ENCODE measurements at places on chromosomes 16 and 17.

- ATAC-seq, result no peak
- no peaks in the 10 kb centered on the region for H3K4me1 ChIP-seq
- H3K4me3 ChIP-seq, result no peak overlapping the region
- no peak overlapping the region for H3K27ac ChIP-seq
- H3K27me3 ChIP-seq, result peaks cover 21% of the 10 kb centered on the region
- H3K36me3 ChIP-seq, result no peaks in the 10 kb centered on the region
These were observed 23.9 kb downstream of the LGALS9 start for GRCh38 chr17:27654654-27655524.

DNA sequence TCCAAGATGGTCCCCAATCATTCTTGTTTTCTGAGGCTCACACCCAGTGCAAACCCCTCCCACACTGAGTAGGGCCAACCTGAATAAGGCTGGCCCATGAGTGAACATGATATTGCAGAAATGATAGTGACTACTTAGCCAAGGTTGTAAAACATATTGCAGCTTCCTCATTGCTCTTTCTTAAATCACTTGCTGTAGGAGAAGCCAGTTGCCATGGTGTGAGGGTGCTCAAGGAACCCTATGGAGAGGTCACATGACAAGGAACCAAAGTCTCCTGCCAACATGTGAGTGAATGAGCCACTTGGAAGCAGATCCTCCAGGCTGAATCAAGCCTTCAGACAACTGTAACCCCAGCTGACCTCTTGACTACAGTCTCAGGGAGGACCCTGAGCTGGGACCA lies 191.4 kb downstream of the RGS9 start:
- H3K27me3 ChIP-seq, result peaks cover 5% of the 10 kb centered on the region
- no peak overlapping the region for H3K27ac ChIP-seq
- no peaks in the 10 kb centered on the region for H3K36me3 ChIP-seq
- H3K4me3 ChIP-seq, result no peak overlapping the region
- no peak for ATAC-seq
- no peaks in the 10 kb centered on the region for H3K4me1 ChIP-seq

DNA sequence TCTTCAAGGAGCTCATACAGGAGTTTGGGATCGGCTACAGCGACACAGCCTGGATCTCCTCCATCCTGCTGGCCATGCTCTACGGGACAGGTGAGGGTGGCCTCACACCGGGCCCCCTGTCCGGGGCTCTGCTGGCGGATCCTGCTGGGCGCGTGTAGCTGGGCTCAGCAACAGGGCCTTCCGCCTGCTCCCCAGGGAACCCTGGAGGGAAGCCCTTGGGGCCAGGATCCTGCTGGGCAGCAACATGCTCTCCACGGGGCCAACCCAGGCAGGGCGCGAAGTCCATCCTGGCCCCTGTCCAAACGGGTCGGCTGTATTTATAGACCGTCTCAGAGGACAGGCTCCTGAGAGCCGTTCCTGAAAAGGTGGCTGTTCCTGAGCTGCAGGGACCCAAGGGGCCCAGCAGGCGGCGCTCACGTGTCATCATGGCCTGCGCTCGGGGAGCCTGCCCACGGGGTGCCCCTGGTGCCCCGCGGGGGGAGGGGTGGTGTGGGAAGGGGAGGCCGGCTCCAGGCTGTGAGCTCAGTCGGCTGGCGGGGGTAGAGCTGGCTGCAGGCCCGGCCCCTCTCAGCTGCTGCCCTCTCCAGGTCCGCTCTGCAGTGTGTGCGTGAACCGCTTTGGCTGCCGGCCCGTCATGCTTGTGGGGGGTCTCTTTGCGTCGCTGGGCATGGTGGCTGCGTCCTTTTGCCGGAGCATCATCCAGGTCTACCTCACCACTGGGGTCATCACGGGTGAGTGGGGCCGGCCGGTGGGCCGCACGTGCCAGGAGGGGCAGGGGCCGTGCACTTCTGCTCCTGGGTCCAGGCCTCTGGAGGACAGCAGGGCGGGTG lies 7.5 kb downstream of the SLC16A3 start:
- peak; percentile 32 for ATAC-seq
- H3K27me3 ChIP-seq, result no peaks in the 10 kb centered on the region
- peaks cover 57% of the 10 kb centered on the region for H3K4me1 ChIP-seq
- H3K4me3 ChIP-seq, result no peak overlapping the region
- peaks cover 31% of the 10 kb centered on the region for H3K36me3 ChIP-seq

DNA sequence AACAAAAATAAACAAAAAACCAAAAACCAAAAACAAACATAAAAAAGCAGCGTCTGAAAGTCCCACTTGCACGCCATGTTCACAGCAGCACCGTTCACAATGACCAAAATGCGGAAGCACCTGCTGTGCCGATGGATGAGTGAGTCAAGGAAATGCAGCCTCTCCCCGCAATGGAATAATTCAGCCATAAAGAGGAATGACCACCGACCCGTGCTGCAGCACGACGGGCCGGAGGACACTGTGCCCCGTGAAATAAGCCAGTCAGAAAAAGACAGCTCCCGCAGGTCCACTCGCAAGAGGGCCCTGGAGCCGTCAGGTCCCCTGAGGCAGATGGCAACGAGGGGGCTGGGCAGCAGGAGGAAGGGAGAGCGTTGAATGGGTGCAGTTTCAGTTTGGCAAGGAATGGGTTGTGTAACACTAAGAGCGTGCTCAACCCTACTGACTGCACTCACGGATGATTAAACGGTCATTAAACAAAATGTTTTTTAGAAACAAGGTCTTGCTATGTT lies 5.1 kb downstream of the CLCN7 start:
- no peak overlapping the region for H3K27ac ChIP-seq
- no peak for ATAC-seq
- H3K4me1 ChIP-seq, result peaks cover 51% of the 10 kb centered on the region
- no peak overlapping the region for H3K4me3 ChIP-seq
- H3K27me3 ChIP-seq, result no peaks in the 10 kb centered on the region
- H3K36me3 ChIP-seq, result no peaks in the 10 kb centered on the region

GRCh38 chr16:4591706-4592470 lies 22.8 kb downstream of the UBALD1 start:
- no peaks in the 10 kb centered on the region for H3K36me3 ChIP-seq
- H3K4me1 ChIP-seq, result no peaks in the 10 kb centered on the region
- ATAC-seq, result no peak
- H3K27ac ChIP-seq, result no peak overlapping the region

DNA sequence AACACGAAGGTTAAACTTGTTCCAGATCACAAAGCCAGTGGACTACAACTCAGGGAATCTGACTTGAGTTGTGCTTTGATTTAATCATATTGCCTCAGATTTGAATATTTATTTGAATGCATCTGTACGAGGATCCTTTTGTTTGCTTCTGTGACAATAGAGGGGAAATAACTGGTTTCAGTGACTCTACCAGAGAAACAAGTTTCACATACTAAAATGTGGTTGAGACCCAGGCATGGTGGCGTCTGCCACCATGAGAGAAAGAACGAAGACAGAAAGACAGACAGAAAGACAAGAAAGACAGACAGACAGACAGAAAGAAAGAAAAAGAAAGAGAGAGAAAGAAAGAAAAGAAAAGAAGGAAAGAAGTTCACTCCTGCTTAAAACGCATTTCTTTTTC lies 24.0 kb downstream of the YWHAE start:
- H3K4me1 ChIP-seq, result peaks cover 100% of the 10 kb centered on the region
- no peak for ATAC-seq
- H3K27me3 ChIP-seq, result no peaks in the 10 kb centered on the region
- H3K4me3 ChIP-seq, result no peak overlapping the region
- H3K36me3 ChIP-seq, result peaks cover 5% of the 10 kb centered on the region
- H3K27ac ChIP-seq, result peak overlapping the region; percentile 55

- H3K36me3 ChIP-seq, result no peaks in the 10 kb centered on the region
- H3K4me3 ChIP-seq, result peak overlapping the region; percentile 23
- ATAC-seq, result peak; percentile 42
- peaks cover 6% of the 10 kb centered on the region for H3K4me1 ChIP-seq
- H3K27ac ChIP-seq, result peak overlapping the region; percentile 73
These were observed 69.0 kb downstream of the MRM3 start for GRCh38 chr17:850851-851763.

DNA sequence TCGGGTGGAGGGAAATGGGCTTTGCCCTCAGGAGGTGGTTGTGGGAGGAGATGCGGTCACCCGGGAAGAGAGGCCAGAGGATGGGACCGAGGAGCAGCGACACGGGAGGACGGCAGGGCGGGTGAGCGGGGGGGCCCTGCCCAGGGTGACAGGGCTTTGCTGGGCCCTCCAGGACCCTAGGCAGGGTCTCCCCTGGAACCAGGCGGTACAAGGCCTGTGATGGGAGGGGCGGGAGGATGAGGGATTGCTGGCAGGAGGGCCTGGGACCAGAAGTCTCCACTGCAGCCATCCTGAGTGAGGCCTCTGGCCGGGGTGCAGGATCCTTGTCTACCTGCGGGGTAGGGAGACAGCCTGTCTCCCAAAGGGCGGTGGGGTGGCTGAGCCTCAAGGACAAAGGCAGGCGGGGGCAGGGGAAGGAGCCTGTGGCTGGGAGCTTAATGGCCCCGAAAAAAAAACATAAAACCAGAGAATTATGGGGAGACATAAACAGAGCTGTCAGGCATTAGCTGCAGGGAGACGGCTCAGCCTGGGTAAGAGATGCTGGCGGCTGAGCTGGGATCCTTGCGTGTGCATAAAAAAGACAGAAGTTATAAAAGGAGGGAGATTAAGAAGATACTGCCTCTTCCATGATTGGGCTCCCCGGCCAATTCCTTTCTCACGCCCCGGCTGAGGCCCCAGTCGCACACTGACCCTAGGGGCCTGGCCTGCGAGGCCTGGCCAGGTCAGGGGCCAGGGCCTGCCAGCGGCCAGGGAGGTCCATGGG lies 66.7 kb downstream of the SREBF1 start:
- no peak overlapping the region for H3K4me3 ChIP-seq
- H3K27ac ChIP-seq, result peak overlapping the region; percentile 14
- ATAC-seq, result no peak
- peaks cover 95% of the 10 kb centered on the region for H3K4me1 ChIP-seq
- no peaks in the 10 kb centered on the region for H3K36me3 ChIP-seq

GRCh38 chr16:74691093-74691855 lies 9.4 kb downstream of the MLKL start:
- no peak overlapping the region for H3K4me3 ChIP-seq
- ATAC-seq, result no peak
- no peaks in the 10 kb centered on the region for H3K4me1 ChIP-seq
- H3K27ac ChIP-seq, result no peak overlapping the region
- H3K27me3 ChIP-seq, result no peaks in the 10 kb centered on the region
- H3K36me3 ChIP-seq, result peaks cover 68% of the 10 kb centered on the region

GRCh38 chr16:30335598-30336474 lies 19.3 kb downstream of the CD2BP2 start:
- peak overlapping the region; percentile 97 for H3K27ac ChIP-seq
- no peak for ATAC-seq
- H3K4me3 ChIP-seq, result peak overlapping the region; percentile 68
- no peaks in the 10 kb centered on the region for H3K4me1 ChIP-seq
- H3K36me3 ChIP-seq, result no peaks in the 10 kb centered on the region

- H3K4me1 ChIP-seq, result no peaks in the 10 kb centered on the region
- H3K27ac ChIP-seq, result no peak overlapping the region
These were observed 560.7 kb upstream of the PSMD7 start for GRCh38 chr16:73735954-73736353.

- H3K4me3 ChIP-seq, result peak overlapping the region; percentile 40
- no peak for ATAC-seq
- peak overlapping the region; percentile 75 for H3K27ac ChIP-seq
- H3K36me3 ChIP-seq, result no peaks in the 10 kb centered on the region
These were observed 16.8 kb upstream of the AURKB start for GRCh38 chr17:8227238-8227581.

GRCh38 chr17:73343168-73343634 lies 31.4 kb upstream of the CDC42EP4 start:
- no peaks in the 10 kb centered on the region for H3K27me3 ChIP-seq
- H3K27ac ChIP-seq, result peak overlapping the region; percentile 80
- H3K36me3 ChIP-seq, result no peaks in the 10 kb centered on the region

- H3K4me3 ChIP-seq, result no peak overlapping the region
- H3K27me3 ChIP-seq, result no peaks in the 10 kb centered on the region
- H3K4me1 ChIP-seq, result no peaks in the 10 kb centered on the region
These were observed 133.4 kb downstream of the MAP2K6 start for GRCh38 chr17:69547947-69548346.

DNA sequence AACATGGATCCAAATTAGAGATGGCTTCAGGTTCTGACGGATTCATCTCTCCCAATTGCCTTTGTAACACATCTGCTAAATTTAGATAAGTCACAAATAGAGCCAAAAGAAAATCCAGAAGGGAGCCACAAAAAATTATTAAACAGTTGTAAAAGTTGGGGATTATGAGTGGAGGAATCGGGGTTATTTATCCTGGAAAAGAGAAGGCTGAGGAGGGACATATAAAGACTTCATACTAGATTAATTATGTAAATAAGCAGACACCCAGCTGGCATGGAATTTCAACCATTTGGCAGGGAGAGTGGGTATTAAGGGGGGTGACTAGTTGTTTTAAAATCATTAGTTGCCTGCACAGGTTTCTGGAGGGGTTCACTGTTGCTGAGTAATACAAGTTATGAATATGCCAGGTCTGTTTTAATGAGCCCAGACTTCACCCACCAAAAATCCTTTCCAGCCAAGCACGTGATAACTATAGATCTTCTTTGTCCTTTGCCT lies 89.6 kb downstream of the CDH13 start:
- H3K4me3 ChIP-seq, result no peak overlapping the region
- H3K4me1 ChIP-seq, result no peaks in the 10 kb centered on the region
- no peaks in the 10 kb centered on the region for H3K36me3 ChIP-seq
- no peaks in the 10 kb centered on the region for H3K27me3 ChIP-seq
- ATAC-seq, result no peak

GRCh38 chr16:20166531-20167235 lies 93.0 kb upstream of the GPR139 start:
- H3K4me3 ChIP-seq, result no peak overlapping the region
- H3K27ac ChIP-seq, result no peak overlapping the region
- H3K4me1 ChIP-seq, result no peaks in the 10 kb centered on the region

DNA sequence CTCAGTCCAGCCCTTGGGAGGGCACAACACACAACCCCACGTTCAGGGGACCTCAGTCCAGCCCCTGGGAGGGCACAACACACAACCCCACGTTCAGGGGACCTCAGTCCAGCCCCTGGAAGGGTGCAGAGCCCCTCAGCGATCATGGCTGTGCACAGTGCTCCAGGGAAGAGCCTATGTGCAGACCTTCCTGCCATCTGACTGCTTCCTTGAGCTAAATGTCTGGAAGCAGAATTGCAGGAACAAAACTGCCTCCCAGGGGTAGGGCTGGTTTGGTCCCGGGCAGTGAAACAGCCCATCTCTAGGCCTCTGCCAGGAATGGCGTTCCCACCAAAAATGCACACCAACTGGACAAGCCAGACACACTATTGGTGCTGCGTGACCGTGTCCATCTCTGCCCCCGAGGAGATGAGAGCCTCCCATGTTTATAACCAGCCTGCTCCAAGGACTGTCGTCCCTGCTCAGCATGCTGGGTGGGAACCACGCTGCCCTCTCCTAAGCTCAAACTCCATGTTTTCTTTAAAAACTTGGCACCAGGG lies 44.0 kb downstream of the ZNF276 start:
- H3K36me3 ChIP-seq, result no peaks in the 10 kb centered on the region
- ATAC-seq, result no peak
- H3K27me3 ChIP-seq, result no peaks in the 10 kb centered on the region
- no peak overlapping the region for H3K27ac ChIP-seq

GRCh38 chr16:27431773-27432532 lies 30.0 kb downstream of the IL21R start:
- no peaks in the 10 kb centered on the region for H3K4me1 ChIP-seq
- ATAC-seq, result no peak
- H3K27me3 ChIP-seq, result peaks cover 65% of the 10 kb centered on the region
- no peaks in the 10 kb centered on the region for H3K36me3 ChIP-seq
- H3K4me3 ChIP-seq, result no peak overlapping the region

- H3K4me3 ChIP-seq, result no peak within 1 kb of the TSS
- no peak for ATAC-seq
- H3K27ac ChIP-seq, result no peak within 1 kb of the TSS
- H3K27me3 ChIP-seq, result peaks cover 86% of the 10 kb centered on the region
These were observed at the start of gene CDH3 for GRCh38 chr16:68644715-68645493. Gene CDH3 (plus strand): TSS chr16:68645310. CDS start chr16:68645380, 70 bp downstream.
